ENCODE measurements at places on chromosomes 16 and 17.

GRCh38 chr17:29927546-29927945 lies 2.5 kb downstream of the SSH2 start:
- DNase-seq = no peak

DNA sequence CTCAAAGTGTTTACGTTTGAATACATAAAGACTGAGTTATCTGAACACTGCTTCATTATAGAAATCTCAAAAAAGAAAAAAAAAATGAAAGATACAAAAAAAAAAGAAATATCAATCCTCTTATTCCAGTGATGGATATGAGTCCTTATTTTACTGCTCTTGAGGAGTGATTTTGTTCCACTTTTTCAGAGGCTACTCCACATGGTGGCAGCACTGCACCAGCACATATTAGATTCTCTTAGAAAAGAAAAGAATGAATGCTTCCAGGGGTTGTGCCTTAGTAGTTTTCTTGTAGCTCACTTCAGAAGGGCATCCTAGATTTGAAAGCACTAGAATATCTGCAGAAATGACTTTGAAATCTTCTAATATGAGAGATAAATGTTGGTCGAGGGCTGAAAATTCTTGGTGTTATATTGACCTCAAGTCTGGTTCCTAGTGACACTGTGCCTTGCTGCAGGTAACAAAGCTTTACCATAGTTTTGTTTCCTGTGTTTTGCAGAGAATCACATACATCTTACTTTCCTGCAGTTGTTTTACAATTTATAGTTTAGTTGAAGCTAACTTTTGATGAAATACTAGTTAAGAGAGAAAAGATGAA lies 25.9 kb downstream of the AP2B1 start:
- DNase-seq = no peak

DNA sequence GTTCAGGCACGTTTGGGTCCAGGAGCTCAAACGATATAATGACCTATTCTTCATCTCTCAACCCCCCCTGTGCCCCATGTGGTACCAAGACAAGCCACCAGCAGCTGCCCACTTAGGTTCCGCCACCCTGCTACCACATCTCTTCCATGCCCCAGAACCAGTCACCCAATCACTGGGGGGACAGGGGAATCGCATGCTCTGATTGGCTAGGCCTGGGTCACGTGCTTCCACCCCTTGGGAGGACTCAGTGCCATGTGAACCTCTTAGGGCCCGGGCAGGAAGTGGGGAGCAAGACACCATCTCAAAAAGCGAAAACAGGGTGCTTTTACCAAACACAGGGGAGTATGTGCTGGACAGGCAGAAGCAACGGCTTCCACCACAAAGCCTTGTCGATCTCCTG lies 91.3 kb downstream of the KATNIP start:
- DNase-seq = no peak

- DNase-seq = no peak
These were observed 628 bp upstream of the BLMH start for GRCh38 chr17:30292286-30292858.

DNA sequence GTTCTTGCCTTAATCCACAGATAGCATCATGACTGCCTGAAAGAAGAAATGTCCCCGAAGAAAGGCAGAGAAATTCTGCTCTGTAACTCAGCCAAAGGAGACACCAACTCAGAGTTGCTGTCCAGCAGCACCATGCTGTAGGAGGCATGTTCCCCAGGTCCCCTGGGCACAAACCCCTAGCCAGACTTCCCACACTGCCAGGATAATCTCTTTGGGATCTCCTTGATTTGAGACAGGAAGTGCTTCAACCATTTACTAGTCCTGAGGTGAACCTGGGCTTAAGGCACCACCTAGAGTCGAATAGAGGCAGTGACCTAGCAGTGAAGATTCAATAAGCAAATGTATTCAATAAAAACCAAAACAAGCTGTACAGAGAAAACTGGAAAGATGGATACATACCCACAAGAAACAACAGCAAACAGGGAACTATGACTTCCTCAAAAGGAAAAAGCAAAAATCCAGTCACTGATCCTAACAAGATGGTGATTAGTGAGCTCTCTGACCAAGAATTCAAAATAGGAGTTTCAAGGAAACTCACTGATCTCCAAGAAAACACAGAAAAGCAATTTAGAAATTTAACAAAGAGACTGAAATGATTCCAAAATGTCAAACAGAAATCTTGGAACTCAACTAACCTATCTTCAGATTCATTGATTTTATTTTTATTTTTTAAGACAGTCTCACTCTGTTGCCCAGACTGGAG lies 5.7 kb downstream of the OR4D2 start:
- peak; percentile 44 for DNase-seq

- DNase-seq = no peak
These were observed 9.0 kb downstream of the FKBP10 start for GRCh38 chr17:41821776-41822175.

- no peak for DNase-seq
These were observed 9.1 kb downstream of the CEP20 start for GRCh38 chr16:15879255-15879811.

- no peak for DNase-seq
These were observed 521 bp downstream of the C16orf87 start for GRCh38 chr16:46830417-46830901.

GRCh38 chr16:24523569-24523968 lies 15.8 kb upstream of the RBBP6 start:
- no peak for DNase-seq

GRCh38 chr16:82589407-82589806 lies 37.4 kb upstream of the CDH13 start:
- DNase-seq = no peak

GRCh38 chr17:74779948-74780400 lies 3.8 kb upstream of the NAT9 start:
- DNase-seq = peak; percentile 82

DNA sequence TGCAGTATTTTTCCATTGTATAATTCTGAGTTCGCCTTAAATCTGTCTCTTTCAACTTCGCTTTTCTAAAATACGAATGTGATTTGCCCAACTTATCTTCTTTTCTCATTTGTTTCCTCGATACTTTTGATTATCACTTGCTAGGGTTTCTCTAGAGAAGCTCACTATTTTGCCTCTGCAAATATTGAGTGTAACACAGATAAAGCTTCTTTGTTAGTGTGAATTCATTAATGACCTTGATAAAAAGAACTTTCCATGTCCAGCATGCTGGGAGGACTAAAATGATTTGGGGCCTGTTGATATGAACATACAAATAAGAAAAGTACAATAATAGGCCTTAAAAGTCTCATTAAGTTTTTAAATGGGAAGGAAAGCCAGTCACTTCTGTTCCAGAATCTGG lies 303.3 kb downstream of the MAP2K6 start:
- no peak for DNase-seq

- DNase-seq = no peak
These were observed 44.8 kb downstream of the C16orf82 start for GRCh38 chr16:27111486-27111885.

DNA sequence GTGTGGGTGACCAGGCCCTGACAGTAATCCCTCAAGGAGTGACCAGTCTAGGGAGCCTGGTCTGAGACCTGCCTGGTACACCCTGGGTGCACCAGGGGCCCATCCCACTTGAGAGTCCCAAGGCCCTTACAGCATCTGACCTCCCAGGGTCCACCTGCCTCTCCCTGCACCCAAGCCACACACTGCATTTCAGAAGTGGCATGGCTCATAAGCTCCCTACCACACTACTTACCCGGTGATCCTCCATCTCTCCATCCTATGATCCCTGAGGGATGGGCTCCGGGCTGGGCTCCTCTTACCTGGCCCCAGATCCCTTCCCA lies 40.6 kb downstream of the LGALS9 start:
- DNase-seq = no peak

DNA sequence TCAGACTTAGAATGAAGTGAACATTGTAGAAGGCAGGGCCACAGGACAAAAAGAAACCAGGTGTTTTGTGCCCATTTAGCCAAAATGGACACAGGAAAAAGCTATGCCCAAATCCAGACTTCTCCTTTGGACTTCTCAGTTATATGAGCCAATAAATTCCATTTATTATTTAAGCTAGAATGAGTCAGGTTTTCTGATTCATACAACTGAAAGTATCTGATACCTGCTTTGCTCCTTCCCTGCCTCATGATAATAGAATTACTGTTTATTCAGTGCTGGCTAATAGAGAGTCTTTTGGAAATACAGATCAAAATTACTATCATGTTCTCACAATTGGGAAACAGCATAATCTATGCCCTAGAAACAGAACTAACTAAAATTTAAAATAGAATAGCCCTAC lies 8.7 kb upstream of the CPD start:
- DNase-seq = no peak

DNA sequence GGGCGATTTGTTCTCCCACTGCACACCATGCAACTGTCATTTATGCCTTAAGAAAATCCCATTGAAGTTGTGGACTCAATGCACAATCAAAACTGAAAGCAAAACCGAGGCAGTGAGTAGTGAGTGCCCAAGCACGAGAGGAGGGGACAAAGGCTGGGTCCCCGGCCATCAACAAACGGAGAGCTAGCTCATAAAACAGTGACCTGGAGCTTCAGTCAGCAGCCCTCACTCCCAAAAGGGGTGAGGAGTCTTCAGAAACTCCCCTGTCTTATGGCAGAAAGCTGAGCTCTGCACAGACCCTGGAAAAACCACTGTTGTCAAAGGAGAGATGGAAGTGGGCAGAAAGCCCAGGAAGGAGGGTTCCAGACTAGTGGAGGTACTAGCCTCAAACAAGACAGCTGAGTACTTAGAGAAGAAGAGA lies 96.9 kb downstream of the ADCY9 start:
- peak; percentile 31 for DNase-seq

- no peak for DNase-seq
These were observed 83.5 kb downstream of the BMERB1 start for GRCh38 chr16:15517743-15518377.

DNA sequence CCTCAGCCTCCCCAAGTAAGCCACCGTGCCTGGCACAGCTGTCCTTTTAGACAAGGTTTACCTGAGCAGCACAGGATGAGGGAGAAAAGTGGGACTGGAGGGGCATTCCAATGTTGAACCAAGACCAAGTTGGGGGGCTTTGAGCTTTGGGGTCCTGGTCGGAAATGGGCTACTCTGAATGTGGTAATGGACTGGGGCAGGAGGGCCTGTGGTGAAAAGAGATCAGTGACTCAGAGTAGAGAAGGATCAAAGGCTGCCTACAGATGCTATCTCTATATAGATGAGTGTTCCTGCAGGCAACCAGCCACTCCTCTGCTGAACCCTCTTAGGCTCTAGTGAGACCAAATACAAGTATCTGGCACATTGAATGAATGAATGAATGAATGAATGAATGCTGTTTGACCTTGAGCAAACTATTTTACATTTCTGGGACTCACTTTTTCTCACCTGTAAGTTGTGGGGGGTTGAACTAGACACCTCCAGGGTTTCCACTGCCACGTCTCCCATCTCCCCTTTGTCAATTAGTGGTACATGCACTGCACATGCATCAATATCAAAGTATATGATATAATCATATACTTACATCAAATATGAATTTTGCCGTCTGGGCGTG lies 26.3 kb upstream of the ETV4 start:
- no peak for DNase-seq

- DNase-seq = peak; percentile 28
These were observed 11.9 kb downstream of the TBX2 start for GRCh38 chr17:61411261-61412142.

GRCh38 chr16:56792967-56793366 lies 63.0 kb downstream of the NUP93 start:
- DNase-seq = no peak

- DNase-seq = no peak
These were observed 5.7 kb downstream of the DHRS7B start for GRCh38 chr17:21132428-21132827.

GRCh38 chr17:78563189-78564145 lies 13.7 kb downstream of the DNAH17 start:
- no peak for DNase-seq

All from immature natural killer cell (primary cell).